Right renal cortex interstitium (tissue), 3 donors: ENCODE measurements at places on chromosomes 4 and X. TPM values are rescaled to one million over a fixed set of nuclear protein-coding genes. Genes with fewer than 3 reads are reported as not detected.

GRCh38 chrX:15977644-15978043, 123.0 kb upstream of the AP1S2 start:
- DNase-seq: no peak

DNA sequence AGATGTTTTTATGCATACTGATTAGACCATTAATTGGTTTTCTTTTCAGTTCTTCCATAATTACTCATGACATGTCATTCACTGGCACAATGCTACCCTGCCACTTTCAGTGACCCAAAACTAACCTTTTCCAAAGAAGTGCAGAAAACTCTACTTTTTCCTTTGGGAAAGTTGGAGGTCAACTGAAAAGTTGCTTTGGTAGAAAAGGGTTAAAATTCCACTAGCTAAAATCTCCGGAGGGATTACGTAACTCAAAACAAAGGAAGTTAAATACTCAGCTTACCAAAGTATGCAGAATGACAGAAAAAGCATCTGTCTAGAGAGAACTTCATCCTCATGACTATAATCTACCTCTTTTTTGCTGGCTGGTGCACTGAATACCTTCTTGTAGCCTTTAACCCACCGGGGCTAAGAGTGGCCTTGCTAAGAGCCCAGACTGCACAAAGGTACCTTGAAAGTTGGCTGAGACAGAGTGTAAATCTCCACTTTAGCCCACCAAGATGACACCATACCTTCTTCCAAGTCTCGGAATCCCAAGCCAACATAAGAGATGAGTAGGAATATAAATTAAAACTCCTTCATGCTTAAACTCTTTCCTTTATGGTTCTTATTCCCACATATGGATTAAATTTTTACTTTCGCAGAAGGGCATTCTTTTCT, 1099.5 kb upstream of the INTU start:
- no peak for DNase-seq

DNA sequence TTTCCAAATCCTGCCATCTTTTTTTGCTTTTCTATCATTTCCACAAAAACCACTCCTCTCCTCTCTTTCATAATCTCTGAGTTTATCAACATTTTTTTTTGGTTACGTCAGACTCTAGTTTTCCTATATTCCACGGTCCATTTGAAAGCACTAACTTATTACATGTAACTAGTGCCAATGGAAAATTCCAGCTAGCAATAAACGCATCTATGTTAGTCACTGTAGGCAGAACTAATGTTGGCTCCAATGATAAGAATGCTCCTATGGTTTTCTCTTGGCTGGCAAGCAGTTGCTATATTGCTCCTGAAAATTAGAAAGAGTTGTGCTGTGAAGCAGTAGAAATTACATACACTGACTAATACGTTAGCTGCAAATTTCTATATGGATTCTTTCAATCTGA, 634.6 kb upstream of the FTHL17 start:
- DNase-seq: no peak

DNA sequence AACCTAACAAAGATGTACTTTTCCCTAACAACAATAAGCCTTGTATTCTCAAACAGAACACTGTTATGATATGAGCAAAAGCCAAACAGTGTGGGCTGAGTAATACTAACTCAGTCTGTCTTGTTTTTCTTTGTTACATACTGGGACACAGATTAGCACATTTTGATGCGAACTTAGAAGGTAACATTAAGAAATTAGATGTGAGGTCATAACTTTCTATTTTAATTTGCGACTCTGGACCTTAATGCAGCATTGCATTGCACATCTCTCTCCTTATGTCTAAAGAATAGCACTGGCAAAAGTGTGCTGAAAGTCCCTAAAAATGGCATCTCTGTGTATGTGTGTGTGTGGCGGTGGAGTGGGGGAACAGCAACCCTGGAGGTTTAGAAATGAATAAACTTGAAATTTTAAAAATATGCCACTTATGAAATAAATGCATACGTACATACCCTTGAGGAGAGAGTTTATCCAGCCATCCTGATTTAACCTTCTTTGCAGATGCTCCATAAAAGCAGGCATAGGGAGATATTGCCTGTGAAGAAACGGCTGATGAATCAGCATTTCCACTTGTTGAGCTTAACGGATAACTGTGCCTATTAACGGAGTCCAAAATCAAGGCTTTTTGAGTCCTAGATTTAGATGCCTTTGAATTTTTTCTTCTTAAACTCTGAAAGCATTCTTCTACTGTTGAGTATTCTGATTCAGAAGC, 34.2 kb downstream of the ARAP2 start:
- DNase-seq: no peak

DNA sequence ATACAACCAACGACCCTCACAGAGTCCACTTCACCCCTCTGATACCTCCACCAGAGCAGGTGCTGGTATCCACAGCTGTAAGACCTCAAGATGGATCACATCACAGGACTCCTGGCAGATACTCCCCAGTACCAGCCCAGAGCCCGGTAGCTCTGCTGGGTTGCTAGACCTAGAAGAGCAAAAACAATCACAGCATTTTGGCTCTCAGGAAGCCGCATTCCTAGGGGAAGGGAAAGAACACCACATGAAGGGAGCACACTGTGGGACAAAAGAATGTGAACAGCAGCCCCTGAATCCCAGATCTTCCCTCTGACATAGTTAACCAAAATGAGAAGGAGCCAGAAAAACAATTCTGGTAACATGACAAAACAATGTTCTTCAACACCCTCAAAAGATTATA, 303.1 kb upstream of the GRIA3 start:
- no peak for DNase-seq

- DNase-seq: no peak
These were observed 850.1 kb downstream of the TRIML1 start for GRCh38 chr4:188989371-188989770.

GRCh38 chr4:25702848-25703247, 47.2 kb downstream of the SLC34A2 start:
- DNase-seq: no peak

DNA sequence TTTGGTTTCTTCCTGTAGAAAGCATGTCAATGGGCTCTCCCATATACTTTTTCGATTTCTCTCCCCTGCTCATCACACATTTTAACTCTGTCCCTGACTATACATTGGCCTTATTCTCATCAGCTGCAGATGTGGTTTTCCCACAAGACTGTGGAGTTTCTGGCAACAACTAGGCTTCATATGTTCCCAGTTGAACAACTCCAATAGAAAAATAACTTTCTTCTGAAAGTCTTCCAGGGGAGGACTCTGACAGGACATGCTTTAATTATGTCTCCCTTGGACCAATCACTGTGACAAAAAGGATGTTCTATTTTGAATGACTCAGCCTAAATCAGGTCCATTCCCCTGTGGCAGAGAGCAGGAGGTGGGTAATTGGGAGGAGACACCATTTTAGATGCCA, 28.1 kb downstream of the SPANXC start:
- no peak for DNase-seq

GRCh38 chrX:147180886-147181285, 366.3 kb upstream of the CXorf51A start:
- no peak for DNase-seq

DNA sequence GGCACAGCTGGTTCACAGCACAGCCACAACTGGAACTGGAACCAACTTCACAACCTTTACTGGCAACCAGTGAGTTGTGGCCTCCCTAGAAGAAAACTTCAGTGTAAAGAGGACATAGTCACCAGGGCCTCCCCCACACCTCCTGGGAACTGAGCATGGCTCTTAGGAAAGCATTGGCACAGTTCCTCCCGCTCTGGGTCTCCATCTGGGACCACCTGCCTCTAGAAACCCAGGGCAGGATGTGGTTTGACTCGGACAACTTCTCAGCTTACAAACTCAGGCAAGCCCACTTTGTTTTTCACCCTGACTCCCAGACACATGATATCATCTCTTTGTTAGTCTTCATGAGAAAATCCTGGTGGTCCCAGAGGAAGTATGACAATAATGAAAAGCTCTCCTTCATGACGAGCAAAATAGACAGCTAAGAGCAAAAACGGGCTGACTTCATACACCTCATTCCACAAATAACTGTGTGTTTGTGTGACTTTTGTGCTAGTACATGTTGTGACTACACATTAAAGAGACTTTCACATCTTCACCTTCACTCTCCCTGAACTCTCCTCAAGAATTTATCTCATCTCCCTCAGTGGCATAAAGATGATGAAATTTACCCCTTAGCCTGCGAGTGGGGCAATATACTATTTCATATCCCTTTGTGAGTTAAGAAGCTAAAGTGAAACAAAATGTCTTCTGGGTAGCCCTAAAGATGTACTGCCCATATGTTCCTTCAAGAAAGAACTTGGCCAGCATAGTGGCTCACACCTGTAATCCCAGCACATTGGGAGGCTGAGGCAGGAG, 75.4 kb downstream of the SH3KBP1 start:
- no peak for DNase-seq

DNA sequence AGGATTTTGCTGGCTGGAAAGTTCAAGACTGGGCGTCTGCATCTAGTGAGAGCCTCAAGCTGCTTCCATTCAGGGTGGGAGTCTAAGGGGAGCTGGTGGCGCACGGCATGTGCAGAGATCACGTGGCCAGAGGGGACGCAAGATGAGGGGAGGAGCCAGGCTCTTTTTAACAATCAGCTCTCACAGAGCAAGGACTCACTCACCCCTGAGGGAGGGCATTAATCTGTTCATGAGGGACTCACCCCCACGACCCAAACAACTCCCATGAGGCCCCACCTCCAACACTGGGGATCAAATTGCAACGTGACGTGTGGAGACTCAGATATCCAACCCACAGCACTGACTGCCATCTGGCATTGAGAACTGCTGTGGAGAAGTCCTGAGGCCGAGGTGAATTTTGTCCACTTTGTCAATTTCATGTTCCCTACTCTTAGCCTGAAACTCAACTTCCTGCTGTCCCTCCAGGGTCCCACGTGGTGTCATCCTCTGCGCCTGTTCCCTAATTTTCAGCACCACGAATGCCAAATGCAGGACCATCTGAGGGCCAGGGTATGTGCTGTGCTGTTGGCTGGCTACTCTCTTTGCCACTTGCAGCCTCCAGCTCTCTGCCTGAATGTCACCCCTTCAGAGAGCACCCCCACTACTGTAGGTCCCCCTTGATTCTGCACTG, 5.6 kb downstream of the ZFP92 start:
- no peak for DNase-seq

DNA sequence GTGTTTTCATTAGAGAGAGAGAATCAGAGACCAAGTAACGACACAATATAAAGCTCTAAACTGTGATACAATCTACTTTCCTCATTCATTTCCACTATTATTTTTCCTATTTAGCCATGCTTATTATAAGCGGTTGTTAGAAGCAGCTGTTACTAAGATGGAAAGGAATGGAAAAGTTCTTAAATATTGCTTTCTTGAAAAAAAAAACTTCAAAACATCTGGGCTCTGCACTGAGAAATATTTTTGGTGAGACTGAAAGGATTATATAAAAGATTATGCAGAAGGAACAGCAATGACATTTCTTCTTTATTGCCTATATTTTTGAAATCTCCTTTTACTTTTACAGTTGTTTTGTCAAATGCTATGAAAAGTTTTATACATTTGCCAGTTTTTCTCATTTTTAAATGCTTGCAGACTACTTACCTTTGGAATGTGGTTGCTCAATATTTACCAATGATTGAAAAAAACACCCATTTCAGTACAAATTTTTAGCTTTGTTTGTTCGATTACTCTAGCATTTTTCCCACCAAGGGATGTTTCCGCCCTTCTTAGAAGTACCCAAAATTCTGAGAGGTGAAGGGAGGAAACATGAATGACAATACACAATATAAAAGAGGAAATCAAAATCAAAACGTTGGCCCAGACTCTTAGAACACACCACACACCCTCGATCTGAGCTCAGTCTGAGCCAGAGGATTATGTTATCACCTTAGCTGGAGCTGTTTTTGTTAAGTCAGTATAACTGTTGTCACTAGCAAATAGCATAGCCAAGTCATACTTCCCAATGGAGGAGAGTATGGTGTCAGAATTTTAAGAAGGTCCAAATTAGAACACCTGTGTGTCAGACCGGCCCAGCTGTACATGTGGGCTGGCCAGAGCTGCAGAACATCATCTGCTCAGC, 18.4 kb downstream of the DKK2 start:
- DNase-seq: no peak

DNA sequence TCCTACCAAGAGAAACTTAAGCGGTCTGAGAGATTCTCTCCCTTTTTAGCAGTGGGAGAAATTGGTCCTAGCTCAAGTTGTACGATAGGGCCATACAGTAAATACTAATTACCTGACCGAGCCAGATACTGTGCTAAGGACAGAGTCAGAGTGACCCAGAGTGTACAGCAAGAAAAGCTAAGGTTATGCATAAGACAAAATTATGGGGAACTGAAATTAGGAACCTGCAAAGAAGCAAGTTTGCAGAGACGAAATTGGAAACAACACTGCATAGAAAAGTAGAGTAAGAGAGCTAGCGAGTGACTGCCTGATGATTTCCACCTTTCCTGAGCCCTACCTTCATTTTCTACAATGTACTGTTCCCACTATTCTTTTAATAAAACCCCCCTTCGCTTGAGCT, 278.1 kb downstream of the NKX6-1 start:
- no peak for DNase-seq

DNA sequence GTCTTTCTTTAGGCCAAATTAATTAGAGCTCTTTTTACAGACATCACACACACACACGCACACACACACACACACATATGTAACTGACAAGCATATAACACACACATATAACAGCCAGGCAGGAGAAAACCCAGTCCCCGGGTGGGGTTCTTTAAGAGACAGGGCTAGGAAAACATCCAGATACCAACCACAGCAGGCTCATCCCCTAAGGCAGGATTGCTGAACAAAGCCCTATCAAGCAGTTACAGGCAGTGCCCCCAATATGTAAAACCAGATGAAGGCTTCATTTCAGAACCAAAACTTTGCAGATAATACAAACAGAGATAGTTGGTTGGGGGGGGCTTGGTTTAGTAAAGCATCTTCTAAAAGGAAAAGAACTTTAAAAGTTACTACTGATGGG, 18.0 kb upstream of the FAM47E start:
- DNase-seq: no peak

GRCh38 chr4:3263053-3263875, 14.3 kb downstream of the MSANTD1 start:
- no peak for DNase-seq

GRCh38 chr4:54484383-54484782, 173.4 kb upstream of the KIT start:
- no peak for DNase-seq

GRCh38 chr4:188254211-188254610, 115.0 kb downstream of the TRIML1 start:
- DNase-seq: no peak

The ZDHHC15 gene
- 6.3 TPM for polyA plus RNA-seq

The ADH1C gene
- polyA plus RNA-seq: 147 TPM

The CT45A1 gene
- polyA plus RNA-seq: not detected

The LRCH2 gene
- 12.7 TPM for polyA plus RNA-seq

The GAGE12F gene
- not detected for polyA plus RNA-seq

The SH3BP2 gene
- polyA plus RNA-seq: 28.4 TPM

The SERTM2 gene
- not detected for polyA plus RNA-seq

The SULT1E1 gene
- 410 TPM for polyA plus RNA-seq

The SH3D19 gene
- 26.9 TPM for polyA plus RNA-seq
